ENCODE measurements at places on chromosomes 12 and 14.

DNA sequence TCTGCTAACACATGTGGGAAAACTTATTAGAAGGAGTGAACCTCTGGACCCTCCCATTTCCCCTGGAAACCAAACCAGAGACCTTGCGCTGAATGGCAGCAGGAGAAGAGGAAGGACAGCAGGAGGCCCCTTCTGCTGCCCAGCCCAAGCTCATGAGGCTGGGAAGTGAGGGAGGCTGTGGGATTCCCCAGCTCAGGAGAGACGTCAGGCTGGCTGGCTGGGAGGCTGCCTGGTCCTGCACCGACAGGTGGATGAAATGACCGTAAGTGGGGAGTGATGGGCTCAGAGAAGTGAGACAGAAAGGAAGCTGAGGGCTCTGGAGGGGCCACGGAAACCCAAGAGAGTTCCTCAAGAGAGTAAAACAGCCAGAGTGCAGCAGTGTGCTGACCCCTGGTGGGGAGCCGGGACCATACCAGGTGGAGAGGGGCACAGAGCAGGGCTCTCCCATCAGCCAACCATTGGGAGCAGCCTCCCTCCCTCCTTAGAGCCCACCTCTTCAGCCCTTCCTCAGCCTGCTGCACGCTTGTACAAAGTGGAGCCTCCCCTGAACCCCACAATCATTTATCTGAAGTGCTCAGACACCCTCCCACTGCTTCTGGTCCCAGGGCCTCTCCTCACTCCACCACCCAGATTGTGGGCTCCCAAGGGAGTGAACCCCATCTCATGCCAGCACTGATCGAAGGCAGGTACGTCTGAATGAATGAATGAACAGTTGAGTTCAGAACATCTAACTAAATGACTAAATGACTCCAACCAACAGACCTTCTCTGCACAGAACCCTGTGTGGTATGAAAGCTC is 14.0 kb downstream of the TAMALIN start:
- H3K4me1 ChIP-seq, result peaks cover 11% of the 10 kb centered on the region
- no peaks in the 10 kb centered on the region for H3K27me3 ChIP-seq
- H3K4me3 ChIP-seq, result no peak overlapping the region
- no peaks in the 10 kb centered on the region for H3K36me3 ChIP-seq
- no peak overlapping the region for H3K27ac ChIP-seq

GRCh38 chr14:90757452-90757851 is 58.8 kb downstream of the TTC7B start:
- no peak overlapping the region for H3K4me3 ChIP-seq
- H3K27me3 ChIP-seq, result no peaks in the 10 kb centered on the region
- H3K36me3 ChIP-seq, result no peaks in the 10 kb centered on the region
- no peak overlapping the region for H3K27ac ChIP-seq

- H3K4me3 ChIP-seq, result peak overlapping the region; percentile 33
- peaks cover 16% of the 10 kb centered on the region for H3K4me1 ChIP-seq
- H3K27ac ChIP-seq, result no peak overlapping the region
- no peaks in the 10 kb centered on the region for H3K27me3 ChIP-seq
- H3K36me3 ChIP-seq, result no peaks in the 10 kb centered on the region
Measured at GRCh38 chr14:103846543-103847450, 578 bp downstream of the PPP1R13B start.

DNA sequence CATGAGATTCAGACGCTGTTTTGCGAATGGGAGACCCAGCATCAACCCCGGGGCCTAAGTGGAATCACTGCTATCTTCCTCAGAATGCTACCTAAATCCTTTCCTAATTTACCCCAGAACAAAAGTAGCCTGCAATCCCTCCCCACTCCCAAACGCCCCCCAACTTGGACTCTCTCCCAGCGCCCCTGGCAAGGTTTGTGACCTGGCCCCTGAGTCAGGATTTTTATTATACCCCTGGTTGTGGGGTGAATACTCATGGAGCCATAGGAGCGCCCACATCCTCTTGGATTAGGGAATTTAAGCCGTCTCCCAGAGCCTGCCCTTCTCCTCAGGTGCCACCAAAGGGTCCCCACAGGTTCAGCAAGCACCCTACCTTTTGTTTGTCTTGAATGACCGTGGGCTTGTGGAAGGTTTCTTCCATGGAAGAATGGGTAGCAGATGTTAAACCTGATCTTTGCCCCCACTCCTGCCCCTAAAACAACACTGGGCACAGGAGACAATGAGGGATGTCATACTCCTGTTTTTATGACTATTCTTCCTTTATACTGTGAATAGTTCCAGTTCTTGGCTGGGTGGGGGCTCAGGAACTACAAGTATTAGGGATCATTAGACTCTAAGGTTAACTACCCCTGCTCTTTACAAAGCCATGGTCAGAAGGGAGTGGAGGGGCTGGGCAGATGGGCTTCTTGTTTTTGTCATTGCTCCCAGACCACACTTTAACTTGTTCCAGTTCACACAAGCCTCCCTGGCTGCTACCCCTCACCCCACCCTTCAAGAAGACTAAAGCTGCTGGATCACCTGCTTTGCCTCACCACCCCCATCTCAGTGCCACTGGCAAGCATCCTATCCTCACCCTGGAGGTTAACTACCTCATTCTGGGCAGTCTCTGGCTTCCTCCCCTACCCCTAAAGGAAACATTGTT is 630 bp downstream of the MYL6B start:
- DNase-seq, result no peak
- H3K27ac ChIP-seq, result peak overlapping the region; percentile 97
- H3K27me3 ChIP-seq, result no peaks in the 10 kb centered on the region
- no peaks in the 10 kb centered on the region for H3K36me3 ChIP-seq

- DNase-seq, result no peak
- no peak overlapping the region for H3K27ac ChIP-seq
- no peaks in the 10 kb centered on the region for H3K4me1 ChIP-seq
- H3K27me3 ChIP-seq, result peaks cover 9% of the 10 kb centered on the region
Measured at GRCh38 chr14:64891839-64892375, 12.2 kb upstream of the SPTB start.

DNA sequence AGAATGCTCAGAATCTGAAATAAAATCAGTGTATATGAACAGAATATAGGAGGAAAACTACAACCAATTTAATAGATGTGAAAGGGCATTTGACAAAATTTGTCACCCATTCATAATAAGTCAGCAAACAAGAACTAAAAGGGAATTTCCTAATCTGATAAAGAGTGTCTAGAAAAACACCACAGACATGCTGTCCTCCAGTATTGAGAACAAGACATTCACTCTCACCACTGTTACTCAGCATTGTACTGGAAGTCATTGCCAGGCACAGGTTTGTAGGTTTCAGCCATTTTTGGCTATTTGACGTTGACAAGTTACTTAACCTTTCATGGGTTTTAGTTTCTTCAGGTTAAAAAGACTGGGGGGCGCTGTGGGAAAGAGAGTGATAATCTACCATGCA is 13.2 kb downstream of the EIF2S1 start:
- peaks cover 18% of the 10 kb centered on the region for H3K4me1 ChIP-seq
- no peak for DNase-seq
- H3K27me3 ChIP-seq, result no peaks in the 10 kb centered on the region
- H3K4me3 ChIP-seq, result no peak overlapping the region

GRCh38 chr14:90499121-90499520 is 102.3 kb downstream of the CALM1 start:
- H3K27me3 ChIP-seq, result no peaks in the 10 kb centered on the region
- H3K4me3 ChIP-seq, result no peak overlapping the region
- H3K27ac ChIP-seq, result no peak overlapping the region

DNA sequence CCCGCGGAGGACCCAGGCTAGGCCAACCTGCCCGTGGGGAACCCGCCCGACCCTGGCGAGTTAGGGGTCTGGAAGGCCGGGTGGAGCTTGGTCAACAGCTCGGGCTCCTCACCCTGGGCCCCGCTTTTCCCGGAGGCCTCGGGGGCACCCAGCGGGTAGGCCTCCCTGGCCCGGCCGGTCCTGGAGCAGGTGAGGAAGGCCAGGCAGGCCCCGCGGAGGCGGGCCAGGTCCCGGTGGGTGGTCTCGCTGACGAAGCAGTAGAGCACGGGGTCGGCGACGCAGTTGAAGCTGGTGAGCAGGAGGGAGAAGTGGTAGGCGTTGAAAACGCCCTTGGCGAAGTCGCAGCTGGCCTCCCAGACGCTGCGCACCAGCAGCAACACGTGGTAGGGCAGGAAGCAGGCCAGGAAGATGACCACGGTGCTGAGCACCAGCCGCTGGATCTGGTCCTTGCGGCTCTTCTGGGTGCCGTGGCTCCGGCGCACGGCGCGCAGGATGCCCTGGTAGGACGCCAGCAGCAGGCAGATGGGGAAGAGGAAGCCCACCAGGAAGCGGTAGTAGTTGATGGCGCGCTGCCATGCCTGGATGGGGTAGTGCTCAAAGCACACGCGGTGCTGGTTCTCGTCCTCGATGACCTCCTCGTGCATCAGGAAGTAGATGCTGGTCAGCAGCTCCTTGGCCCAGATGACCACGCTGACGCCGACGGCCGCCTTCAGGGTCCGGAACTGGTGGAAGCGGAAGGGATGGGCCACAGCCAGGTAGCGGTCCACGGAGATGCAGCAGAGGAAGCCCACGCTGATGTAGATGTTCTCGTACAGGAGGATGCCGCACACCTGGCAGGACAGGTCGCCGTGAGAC is 10.3 kb downstream of the GPR68 start:
- H3K27ac ChIP-seq, result no peak overlapping the region
- H3K27me3 ChIP-seq, result no peaks in the 10 kb centered on the region
- no peak overlapping the region for H3K4me3 ChIP-seq
- DNase-seq, result no peak
- no peaks in the 10 kb centered on the region for H3K4me1 ChIP-seq
- H3K36me3 ChIP-seq, result no peaks in the 10 kb centered on the region

DNA sequence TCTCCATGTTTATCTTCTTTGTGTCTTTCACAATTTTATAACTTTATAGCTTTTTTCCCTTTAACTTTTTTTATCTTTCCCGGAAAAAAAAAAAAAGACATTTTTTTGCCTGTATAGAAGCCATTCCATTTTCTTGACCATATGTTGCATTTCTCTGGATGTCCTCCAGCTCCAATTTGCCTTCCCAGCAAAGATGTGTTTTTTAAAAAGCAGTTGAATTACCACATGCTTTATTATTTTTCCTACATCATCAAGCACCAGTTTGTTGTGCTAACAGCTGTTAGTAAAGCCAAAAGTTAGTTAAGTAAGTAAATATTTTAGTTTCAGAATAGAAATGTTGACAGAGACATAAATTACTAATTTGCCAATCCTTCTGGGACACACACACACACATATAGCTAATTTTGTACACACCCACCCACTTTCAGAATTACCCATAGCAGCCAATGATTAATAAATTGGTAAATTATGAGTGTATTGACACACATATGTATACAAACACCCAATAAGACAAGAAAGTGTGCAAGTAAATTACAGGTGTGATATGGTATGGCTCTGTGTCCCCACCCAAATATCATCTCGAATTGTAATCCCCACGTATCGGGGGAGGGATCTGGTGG is 118.3 kb downstream of the SLC38A6 start:
- peaks cover 28% of the 10 kb centered on the region for H3K4me1 ChIP-seq
- H3K36me3 ChIP-seq, result no peaks in the 10 kb centered on the region
- no peak for DNase-seq
- H3K4me3 ChIP-seq, result no peak overlapping the region
- H3K27me3 ChIP-seq, result no peaks in the 10 kb centered on the region

DNA sequence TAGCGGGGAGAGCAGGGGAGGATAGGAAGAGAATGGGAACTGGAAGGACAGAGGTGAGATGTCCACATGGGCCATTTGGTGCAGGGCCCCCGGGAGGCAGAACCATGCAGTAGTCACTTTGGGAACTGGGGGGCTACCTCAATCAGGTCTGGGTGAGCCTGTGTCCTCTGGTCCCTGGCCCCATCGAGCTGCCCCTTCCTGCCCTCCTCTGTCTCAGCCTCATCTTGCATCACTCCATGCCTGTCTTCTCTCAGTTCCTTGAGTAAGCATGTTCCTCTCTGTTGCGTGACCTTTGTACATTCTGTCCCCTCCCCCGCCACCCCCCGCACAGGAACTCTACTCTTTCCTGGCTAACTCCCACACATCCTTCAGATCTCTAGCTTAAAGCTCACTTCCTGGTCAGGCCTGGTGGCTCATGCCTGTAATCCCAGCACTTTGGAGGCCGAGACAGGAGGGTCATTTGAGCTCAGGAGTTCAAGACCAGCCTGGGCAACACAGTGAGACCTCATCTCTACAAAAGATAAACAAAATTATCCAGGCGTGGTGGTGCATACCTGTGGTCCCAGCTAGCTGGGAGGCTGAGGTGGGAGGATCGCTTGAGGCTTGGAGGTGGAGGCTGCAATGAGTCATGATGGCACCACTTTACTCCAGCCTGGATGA is 23.2 kb downstream of the FOS start:
- H3K4me1 ChIP-seq, result peaks cover 7% of the 10 kb centered on the region
- no peak overlapping the region for H3K27ac ChIP-seq
- no peaks in the 10 kb centered on the region for H3K27me3 ChIP-seq
- H3K4me3 ChIP-seq, result no peak overlapping the region
- no peak for DNase-seq
- no peaks in the 10 kb centered on the region for H3K36me3 ChIP-seq

DNA sequence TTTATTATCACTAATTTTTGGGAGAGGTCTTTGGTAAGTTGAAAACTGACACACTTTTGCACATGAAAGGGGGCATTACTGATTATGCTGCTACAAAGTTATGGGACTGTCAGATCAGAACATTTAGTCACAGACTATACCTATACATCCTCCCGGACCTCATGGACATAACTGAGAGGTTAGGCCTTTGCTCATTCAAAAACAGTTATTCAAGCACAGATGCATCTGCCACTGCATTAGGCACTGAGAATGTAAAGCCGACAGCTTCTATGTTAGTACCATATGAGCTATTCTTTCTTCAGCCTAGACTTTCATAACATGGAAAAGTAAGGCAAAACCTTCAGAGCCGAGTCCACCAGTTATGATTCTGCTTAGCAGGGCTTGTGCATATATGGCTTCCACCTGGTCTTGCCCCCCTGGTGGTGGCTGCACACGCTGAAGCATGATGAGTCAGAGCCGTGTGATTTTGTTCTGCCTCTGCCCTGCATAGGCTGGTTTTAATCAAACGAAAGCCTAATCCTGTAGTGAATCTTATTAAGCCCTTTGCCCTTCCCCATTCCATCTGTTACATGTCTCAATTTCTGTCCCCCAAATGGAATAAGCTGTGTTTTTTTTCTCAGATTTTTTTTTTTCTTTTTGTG is 21.8 kb upstream of the RNU6-8 start:
- H3K27ac ChIP-seq, result no peak overlapping the region
- no peak overlapping the region for H3K4me3 ChIP-seq
- peaks cover 12% of the 10 kb centered on the region for H3K4me1 ChIP-seq
- no peaks in the 10 kb centered on the region for H3K36me3 ChIP-seq
- DNase-seq, result peak; percentile 74

GRCh38 chr14:37168721-37169120 is 3.7 kb downstream of the SLC25A21 start:
- no peaks in the 10 kb centered on the region for H3K27me3 ChIP-seq
- H3K36me3 ChIP-seq, result no peaks in the 10 kb centered on the region
- DNase-seq, result no peak
- peaks cover 11% of the 10 kb centered on the region for H3K4me1 ChIP-seq
- H3K4me3 ChIP-seq, result no peak overlapping the region

GRCh38 chr12:120940799-120941198 is 36.6 kb upstream of the SPPL3 start:
- no peaks in the 10 kb centered on the region for H3K4me1 ChIP-seq
- no peaks in the 10 kb centered on the region for H3K36me3 ChIP-seq
- H3K27ac ChIP-seq, result no peak overlapping the region
- H3K27me3 ChIP-seq, result no peaks in the 10 kb centered on the region
- no peak overlapping the region for H3K4me3 ChIP-seq
- DNase-seq, result peak; percentile 8
